ENCODE measurements at places on chromosomes 1 and 21.

- no peak for DNase-seq
Measured at GRCh38 chr1:247431643-247432042, 15.7 kb downstream of the NLRP3 start.

DNA sequence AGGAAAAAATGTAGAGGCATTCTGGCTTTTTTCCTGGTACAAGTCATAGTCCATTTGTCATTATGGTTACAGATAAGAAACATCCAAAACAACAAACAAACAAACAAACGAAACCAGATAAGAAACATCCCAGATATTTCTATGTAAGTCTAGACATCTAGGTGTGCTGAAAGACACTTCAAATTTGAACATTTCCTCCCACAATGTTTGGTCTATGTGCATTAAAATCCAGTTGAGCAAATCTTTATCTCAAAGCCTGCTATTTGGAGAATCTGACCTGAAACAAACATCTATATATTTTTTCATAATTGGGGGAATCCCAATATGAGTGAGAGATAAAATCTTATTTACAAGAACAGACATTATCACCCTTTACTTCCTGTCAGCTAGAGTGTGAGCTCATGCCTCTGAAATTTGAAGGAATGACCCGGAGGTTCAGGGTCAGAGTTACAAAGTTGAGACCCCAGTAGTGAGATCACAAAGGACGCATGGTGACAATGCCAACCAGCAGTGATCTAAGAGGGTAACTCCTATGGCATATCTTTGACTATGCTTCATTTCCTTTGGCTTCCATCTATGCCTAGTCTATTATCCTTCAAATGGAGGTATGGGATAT, 182.9 kb upstream of the ATP1B1 start:
- no peak for DNase-seq

DNA sequence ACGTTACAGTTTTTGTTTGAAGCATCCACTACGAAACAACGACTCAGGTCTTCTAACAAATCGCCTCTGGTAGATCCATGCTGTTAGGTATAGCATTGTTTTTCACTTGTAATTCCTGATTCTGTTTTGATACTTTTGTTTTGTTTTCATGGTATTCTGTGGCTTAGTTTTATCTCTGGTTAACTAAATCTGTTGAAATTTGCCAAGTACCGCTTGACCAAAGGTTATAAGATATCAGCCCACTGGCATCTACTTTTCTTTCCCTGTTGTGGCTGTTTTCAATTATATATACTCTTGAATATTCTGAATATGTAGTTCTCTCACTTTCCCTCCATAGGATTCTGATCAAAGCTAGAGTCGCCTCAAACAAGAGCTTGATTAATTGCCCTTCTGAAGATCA, 274.8 kb upstream of the C1orf105 start:
- no peak for DNase-seq

DNA sequence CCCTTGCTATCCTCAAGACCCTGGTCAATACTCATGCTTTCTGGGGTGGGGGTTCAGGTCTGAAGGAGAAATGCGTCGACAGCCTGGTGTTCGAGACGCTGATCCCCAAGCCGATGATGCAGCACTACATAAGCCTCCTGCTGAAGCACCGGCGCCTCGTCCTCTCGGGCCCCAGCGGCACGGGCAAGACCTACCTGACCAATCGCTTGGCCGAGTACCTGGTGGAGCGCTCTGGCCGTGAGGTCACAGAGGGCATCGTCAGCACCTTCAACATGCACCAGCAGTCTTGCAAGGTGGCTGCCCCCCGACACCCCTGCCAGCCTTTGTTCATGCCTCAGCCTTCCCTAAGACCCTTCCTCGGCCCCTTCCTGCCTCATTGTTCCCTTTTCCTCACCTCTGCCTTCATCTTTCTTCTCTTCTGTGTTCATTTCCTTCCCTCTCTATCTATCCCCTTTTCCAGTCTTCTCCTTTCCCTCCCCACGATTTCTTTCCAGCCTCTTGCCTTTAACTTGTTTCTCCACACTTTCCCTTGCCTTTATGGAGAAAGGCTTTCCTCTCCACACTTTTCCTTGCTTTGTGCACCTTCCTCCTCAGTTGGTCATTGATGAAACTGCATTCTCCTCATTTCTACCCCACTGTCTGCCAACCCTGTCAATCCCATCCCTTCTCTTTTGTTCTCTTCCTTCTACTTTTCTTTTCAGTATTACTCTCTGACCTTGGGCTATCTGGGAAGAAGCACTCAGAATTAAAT, 18.3 kb upstream of the IPO9 start:
- no peak for DNase-seq

DNA sequence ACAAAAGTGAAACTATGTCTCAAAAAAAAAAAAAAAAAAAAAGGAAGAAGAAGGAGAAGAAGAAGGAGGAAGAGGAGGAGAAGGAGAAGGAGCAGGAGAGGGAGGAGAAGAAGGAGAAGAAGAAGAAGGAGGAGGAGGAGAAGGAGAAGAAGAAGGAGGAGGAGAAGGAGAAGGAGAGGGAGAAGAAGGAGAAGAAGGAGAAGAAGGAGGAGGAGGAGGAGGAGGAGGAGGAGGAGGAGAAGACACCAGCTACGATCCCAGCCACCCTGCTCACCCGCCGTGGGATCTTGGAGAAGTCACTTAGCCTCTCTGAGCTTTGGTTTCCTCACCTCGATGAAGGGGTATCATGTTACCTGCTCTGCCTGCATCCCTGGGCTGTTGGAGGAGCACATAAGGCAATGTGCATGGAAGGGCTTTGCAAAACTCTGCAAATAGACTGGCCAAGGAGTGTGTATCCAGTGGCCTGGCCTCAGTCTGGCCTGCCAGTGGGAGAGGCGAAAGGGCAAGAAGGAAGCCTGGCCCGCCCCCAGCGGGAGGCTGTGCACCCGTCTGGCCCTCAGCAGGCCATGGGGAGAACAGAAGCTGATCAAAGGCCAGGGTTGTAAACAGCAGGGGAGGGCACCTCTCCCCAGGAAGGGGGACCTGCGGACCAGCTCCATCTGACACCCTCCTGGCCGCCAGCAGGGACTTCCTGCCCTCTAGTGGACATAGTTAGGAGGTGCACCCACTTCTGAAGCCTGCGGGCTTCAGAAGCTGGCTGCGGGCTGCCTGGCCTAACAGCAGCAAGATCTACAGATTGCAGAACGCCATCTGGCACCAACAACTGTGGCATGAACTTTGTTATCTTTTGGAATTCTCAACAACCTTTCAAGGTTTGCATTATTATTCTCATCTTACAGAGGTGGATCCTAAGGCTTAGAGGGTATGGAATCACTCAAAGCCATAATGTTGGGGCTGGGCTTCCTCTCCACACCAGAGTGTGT, 19.2 kb upstream of the CDK18 start:
- peak; percentile 29 for DNase-seq

DNA sequence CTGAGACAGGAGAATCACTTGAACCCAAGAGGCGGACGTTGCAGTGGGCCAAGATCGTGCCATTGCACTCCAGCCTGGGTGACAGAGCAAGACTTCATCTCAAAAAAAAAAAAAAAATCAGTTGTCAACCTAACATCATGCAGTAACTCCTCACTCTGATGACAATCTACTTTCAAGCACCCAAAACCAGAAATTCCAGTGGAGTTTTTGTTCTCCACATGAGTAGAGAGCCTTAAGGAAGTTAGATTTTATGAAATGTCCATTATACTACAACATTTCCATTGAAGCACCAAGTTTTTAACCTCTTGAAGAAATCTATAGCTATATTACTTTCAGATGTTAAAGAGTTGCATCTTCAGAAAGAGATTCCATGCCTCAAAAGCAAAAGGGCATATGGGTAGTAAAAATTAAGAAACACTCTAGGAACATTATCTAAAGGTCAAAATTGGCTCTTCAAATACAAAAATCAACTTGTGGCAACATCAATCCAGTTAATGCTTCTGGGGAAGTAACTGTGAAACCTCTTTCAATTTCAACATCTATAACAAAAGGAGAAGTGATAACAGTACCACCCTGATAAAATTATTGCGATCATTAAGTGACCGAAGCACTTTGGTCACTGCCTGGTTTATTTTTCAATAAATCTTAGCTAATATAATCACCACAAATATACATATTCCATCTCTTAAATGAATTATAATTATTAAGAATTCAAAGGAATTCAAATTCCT, 7.7 kb downstream of the LPGAT1 start:
- no peak for DNase-seq

DNA sequence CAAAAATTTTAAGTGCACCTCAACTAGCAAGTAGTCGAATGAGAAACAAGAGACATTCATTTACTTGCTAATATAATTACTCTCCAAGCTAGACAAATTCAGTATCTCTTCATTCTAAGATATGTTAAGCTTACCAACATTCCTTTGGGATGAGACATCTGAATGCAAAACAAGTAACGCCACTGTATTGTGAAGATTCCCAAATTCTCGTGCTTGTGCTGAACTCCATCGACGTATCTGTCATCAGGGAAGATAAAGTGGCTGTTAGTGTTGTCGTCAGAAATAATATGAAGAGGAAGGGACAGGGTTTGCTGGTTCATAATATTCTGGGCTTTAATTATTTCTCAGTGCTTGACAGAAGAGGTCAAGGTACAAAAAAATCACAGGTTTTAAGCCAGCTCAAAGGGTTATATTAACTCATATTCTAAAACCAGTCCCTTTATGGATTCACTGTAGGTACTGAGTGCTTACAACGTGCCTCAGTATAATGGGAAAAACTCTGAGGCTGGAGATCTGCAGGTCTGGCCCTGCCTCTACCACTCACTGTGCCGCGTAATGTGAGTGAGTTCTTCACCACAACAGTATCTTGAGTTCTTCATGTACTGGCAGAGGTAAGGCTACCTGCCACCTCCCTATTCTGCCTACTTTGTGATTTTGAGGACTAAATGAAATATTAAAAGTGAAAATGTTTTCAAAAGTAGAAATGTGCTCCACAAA, 42.0 kb downstream of the PCSK9 start:
- DNase-seq, result no peak

DNA sequence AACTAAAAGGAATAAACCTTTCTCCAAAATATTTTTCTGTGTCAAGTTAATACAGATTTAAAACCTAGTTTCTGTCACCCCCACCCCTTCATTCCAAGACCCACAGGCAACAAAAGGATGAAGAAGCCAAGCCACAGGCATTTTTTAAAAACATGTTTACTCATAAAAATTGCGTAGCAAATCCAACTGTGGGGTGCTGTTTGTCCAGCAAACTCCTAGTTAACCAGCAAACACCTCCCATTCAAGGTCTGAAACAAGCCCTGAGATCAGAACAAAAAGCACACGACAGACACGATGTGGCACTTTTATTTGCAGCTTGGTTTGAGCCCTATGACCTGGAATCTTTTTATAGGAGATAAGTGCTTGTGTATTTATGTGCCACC, 149.9 kb upstream of the CAMK1G start:
- no peak for DNase-seq

GRCh38 chr21:19343711-19344110, 940.1 kb upstream of the TMPRSS15 start:
- DNase-seq, result no peak

GRCh38 chr1:92481971-92482664, 4.6 kb downstream of the GFI1 start:
- no peak for DNase-seq

DNA sequence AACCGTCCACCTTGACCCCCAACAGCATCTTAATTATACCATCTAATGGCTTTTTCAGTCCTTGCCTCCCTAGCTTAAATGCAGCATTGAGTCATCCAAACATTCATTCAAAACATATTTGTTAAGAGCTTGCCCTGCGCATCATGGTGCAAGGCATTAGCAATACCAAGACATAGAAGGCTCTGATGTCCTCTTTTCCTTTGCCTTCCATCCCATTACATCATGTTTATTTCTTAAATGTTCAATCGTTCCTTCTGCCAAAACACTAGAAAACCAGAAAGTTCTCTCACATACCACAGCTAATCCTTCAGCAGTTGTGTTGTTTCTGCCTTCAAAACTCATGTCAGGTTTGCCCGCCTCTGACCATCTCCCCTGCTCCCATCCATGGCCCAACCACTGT, 29.8 kb upstream of the VTCN1 start:
- DNase-seq, result no peak

GRCh38 chr1:66552287-66552686, 18.3 kb downstream of the SGIP1 start:
- no peak for DNase-seq

DNA sequence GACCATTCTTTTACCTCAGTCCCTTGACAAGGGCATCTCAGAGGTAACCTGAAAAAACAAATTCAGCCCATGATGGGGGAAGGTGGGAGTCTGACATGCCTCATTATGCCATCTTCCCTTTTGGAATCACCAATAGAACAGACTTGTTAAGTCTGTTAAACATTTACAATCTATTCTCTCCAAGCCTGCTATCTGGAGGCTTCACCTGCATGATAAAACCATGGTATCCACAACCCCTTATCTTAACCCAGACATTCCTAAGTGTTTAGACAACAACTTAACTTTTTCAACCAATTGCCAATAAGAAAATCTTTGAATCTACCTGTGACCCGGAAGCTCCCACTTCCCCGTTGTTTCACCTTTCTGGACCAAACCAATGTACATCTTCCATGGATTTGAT, 233.0 kb upstream of the CACYBP start:
- no peak for DNase-seq

- no peak for DNase-seq
Measured at GRCh38 chr1:220335668-220336067, 63.4 kb upstream of the RAB3GAP2 start.

GRCh38 chr1:57353654-57354053, 70.2 kb downstream of the DAB1 start:
- no peak for DNase-seq

- DNase-seq, result peak; percentile 24
Measured at GRCh38 chr1:113758631-113759332, 504 bp downstream of the PHTF1 start.

DNA sequence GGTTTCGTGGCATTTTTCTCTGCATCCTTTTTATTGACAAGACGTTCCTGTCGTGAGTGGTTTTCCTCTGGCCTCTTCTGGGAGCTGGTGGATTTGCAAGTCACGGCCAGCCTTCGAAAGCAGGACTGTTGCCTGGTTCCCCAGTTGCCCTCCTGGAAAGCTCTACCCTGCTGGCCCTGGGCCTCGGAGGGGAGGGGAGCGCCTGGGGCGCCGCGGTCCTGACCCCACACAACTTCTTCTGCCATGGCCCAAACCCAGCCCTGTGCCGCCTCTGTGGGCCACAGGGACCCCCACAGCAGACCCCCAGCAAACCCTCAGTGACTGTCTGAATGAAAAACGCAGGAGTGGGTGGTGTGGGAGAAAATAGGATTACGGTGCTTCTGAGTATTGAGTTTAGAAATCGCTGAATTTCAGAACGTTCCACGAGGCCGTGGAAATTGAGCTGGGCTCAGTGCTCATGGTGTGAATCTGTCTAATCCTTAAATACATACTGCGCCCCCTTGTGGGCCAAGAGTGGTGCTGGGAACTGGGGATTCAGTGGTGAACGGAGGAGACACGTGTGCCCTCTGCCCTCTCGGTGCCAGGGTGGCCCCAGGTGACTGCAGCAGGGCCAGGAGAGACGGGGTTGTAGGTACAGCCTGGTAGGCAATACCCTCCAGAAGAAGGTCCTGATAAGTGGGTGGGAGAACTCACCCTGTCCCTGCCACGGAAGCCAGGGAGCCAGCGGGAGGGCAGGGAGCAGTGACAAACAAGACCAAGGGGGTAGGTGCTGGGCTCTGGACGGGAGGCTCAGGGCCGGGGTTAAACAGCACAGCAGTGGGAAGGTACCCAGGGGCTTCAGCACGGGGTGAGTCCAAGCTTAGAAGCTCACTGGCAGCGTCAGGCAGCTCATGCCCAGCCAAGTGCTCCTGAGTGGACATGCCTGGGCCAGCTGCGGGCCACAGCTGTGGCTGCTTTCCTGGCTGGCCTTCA, 101.2 kb upstream of the COL6A1 start:
- peak; percentile 54 for DNase-seq

GRCh38 chr1:27682351-27682944, 10.5 kb upstream of the IFI6 start:
- DNase-seq, result no peak

All from activated CD8-positive, alpha-beta memory T cell treated with anti-CD3 and anti-CD28 coated beads for 48 hours (primary cell).